ENCODE measurements at places on chromosomes 7 and 10.

- no peak for DNase-seq
These were observed 16.6 kb downstream of the COL28A1 start for GRCh38 chr7:7519056-7519455.

GRCh38 chr7:150787321-150788281, 12.6 kb downstream of the TMEM176B start:
- no peak for DNase-seq

DNA sequence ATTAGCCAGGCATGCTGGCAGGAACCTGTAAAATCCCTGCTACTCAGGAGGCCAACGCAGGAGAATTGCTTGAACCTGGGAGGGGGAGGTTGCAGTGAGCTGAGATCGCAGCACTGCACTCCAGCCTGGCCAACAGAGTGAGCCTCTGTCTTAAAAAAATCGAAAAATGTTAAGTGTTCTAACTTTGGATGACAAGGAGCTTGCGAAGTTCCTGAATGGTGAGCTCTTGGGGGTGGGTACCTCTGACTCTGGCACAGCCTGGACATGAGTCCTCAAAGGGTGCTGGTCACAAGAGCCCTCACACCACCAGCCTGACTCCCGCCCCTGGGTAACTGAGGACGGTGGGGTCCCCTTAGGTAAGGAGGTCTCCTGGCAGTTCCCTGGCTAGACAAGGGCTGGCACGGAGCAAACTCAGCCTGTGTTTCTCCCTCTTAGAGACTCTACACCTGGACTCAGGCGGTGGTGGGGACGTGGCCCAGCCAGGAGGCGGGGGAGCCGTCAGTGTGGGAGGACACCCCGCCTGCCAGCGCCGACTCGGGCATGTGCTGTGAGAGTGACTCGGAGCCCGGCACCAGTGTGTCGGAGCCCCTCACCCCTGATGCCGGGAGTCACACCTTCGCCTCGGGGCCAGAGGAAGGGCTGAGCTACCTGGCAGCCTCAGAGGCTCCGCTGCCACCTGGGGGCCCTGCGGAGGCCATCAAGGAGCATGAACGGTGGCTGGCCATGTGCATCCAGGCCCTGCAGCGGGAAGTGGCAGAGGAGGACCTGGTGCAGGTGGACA, 24.1 kb downstream of the AMZ1 start:
- no peak for DNase-seq

DNA sequence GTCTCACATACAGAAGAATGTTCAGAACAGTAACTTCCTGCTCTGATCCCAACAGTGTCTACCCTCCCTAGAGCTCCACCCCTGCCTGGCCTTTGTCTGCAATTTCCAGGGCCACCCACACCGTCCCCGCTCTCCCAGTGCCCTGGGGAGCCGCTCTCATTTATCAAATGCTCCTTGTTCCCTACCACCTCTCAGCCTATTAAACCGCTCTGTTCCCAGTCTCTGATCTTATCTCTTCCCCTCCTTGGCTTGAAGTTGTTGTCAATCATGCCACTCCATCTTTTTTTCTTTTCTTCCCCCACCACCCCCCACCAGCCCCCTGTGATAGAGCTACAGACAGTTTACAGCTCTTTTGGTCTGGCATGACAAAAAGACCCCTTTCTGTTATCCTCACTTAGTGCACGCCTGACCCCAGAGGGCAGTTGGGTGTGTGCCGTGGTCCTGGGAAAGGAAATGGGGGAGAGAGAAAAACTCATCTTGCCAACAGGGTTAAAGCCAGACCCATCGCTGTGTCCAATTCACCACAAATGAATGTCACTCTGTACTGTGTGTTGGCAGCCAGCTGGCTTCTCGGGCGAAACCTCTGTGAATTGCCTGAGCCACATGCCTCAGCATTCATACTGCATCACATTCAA, 28.8 kb upstream of the HECTD2 start:
- no peak for DNase-seq
